ENCODE measurements at places on chromosomes 2 and 18.

GRCh38 chr2:166449439-166449838 lies 44.6 kb downstream of the SCN7A start:
- DNase-seq = no peak

DNA sequence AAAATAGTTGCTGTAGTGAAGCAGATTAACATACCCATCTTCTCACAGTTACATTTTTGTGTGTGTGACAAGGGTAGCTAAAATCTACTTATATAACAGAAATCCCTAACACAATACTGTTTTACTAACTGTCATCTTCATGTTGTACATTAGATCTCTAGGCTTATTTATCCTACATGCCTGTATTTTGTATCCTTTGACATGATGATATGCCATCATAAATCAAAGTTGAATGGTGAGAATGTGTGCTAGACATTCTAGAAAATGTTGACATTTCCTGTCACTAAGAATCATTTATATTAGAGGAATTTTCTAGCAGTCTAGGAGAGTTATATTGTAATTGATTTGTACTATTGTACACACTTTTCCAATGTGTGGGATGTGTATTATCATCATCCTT lies 21.5 kb upstream of the CALCRL start:
- DNase-seq = no peak

DNA sequence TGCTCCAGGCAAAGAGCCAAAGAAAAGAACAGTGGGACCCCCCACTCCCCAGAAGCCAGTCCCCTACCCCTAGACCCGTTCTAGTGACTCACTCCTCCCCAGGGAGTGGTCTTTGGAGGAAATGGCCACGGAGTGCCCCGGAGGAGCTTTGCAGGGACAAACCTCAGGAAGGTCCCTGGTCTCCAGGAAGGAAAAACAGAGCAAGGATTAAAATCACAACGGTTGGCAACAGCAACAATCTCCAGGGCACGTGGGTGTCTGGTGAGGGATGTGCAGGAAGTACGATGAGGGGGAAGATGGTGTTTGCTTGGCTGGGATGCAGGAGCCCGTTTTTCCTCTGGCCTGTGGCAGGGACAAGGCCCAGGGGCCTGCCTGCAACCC lies 135.0 kb downstream of the SMAD2 start:
- no peak for DNase-seq

DNA sequence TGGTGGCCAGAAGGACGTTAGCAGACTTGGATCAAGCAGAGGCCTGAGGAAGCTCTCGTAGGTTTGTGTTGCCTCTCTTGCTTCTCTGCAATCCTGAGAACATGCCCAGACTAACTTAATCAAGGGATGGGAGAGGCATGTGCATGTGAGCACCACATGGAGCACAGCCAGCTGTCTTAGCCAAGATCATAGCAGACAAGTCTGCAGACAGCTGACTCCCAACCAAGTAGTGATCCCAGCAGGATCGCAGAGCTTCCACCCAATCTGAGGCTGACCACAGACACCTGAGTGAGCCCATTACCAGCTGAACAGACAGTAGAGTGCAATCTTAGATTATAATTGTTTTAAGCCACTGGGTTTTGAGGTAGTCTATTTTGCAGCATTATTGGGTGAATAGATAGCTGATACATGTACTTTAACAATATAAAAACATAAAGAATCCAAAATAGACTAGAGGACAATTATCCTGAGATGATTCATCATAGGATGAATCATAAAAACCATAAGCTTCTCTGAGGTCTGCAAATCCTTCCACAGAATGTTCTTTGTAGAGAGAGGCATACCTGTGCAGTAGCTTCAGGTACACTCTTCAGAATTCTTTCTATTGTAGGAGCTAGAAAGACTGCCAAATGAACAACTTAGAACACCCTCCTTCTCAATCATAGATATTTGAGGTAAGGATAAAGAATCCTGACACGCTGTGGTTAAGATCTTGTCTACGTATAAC lies 25.2 kb upstream of the FAM110C start:
- DNase-seq = no peak

DNA sequence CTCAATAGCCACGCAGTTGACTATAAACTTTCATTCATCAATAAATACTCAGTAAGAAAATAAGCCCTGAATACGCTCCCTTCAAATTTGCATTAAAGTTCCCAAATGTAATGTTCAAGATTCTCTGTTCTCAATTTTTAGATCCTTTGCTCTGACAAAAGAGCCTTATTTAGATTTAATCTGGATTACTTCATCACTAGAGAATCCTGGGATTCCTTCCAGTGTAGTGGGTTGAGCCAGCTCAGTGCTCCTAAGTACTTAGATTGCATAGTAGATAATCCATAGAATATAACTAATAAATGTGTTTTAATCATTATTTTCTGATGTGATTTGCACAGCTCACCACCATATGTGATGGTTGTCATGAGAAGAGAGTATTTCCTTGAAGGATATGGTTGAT lies 1286.2 kb downstream of the SUCLG1 start:
- no peak for DNase-seq

DNA sequence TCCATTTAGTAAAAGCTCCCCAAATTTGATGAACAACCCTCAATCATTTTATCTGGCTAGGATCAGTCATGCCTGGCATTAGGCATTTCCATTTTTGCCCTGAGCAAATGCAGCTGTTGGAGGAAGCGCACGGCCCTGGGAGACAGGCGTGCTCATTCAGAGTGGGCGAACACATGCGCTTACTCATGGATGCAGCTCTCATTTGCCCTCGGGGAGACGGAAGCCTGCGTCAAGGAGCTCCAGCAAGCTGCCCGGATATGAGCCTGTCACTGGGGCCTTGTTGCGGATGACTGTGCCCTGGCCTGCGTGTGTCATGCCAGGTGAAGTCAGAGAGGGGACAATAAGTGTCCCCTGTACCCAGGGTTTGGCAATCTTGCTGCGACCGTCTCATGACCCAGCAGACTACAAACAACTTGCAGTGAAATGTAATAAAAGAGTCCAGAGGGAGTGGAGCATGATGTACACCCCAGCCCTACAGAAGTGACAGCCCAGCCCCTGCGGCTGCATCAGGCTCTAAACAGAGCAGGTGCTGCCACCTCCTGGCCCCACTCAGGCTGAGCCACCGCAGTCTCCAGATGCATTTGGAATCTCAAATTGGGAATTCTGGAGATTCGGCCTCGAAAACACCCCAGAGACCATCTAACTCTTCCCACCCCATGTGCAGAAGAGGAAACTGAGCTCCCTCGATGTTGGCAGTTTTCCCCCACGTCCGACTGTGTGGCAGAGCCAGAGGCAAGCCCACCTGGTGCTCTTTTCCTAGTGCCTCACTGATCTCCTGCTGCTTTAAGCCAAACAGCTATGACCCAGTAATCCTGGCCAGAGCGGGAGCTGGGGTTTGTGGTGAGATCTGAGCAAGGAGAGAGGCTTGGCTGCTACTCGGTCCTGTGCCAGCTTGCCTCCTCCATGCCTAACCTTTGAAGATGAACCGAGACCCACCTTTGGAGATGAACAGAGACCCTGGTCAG lies 105.0 kb upstream of the ALK start:
- DNase-seq = peak; percentile 24

DNA sequence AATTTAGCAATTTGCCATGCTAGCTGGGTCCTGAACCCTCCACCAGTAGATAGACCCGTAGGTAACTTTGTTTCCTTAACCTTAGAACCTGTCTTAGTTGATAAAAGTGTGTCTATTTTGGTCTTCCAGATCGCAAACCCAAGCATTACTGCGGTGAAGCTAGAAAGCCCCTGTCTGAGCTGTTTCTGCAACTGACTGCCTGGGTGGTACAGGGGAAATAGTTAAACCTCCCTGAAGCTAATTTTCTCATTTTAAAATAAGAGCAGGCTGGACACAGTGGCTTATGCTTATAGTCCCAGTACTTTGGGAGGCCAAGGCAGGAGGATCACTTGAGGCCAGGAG lies 101.7 kb upstream of the MSH2 start:
- DNase-seq = no peak

- no peak for DNase-seq
These were observed 14.8 kb downstream of the LPIN1 start for GRCh38 chr2:11761259-11761658.

- DNase-seq = no peak
These were observed 34.8 kb downstream of the ATOH8 start for GRCh38 chr2:85788603-85789002.

DNA sequence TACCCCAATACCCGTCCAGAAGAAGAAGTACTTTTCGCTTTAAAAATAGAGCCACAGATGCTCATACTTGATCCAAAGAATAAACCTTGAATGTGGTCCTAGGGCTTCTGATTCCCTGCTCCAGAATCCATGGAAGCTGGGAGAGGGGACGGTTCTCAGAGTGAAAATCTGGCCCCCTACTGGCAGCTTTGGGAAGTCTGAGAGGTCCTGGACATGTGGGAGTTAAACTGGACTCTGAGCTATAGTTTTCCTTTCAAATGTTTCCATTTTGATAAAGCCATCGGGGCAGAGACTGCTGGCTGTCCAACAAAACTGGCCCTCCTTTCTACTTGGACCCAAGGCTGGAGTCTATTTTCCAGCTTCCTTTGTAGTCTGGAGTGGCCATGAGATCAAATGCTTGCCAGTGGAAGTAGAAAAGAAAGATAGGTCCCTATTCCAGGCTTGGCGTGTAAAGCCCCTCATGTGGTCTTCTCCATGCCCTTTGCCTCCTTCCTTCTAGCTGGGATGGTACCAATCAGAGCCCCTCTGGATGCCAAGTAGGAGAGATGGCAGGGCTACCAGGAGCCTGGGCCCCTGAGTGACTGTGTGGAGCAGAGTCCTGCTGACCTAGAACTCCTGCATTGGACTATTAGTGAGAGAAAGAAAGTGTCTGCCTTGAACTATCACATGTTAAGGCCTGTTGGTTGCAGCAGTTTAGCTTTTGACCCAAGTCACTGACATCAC lies 37.7 kb upstream of the TBC1D8 start:
- DNase-seq = no peak

DNA sequence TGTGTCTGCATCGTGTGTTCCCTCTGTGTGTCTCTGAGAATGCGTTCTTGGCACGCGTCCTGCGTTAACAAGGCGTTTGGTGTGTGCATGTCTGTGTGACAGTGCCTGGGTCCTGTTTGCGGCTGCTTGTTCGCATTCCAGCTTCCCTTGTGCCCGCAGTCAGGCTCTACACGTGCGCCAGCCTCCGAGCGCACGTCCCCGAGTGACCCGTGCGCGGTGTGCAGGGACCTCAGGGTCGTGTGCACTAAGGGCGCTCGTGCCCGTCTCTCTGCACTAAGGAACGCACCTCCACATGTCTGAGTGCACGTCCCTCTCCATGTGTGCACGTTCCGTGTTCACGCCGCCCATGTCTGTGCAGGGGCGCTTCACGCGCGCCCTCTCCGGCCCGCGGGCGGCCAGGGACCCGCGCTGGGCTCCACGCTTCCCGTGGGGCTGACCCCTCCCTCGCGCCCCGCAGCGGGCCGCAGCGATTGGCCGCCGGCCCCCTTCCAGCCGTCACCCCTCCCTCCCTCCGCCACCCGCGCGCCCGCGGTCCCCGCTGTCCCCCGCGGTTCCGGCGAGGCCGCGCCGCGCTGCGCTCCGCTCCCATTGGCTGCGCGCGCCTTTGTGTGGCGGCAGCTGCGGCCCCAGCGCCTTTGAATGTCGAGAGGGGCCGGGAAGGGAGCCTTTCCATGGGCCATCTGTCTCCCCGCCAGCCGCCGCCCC lies 229.4 kb downstream of the HAUS1 start:
- no peak for DNase-seq

- no peak for DNase-seq
These were observed 3.0 kb downstream of the GPR55 start for GRCh38 chr2:230921806-230922595.

GRCh38 chr2:241818229-241818942 lies 9.4 kb downstream of the NEU4 start:
- no peak for DNase-seq

DNA sequence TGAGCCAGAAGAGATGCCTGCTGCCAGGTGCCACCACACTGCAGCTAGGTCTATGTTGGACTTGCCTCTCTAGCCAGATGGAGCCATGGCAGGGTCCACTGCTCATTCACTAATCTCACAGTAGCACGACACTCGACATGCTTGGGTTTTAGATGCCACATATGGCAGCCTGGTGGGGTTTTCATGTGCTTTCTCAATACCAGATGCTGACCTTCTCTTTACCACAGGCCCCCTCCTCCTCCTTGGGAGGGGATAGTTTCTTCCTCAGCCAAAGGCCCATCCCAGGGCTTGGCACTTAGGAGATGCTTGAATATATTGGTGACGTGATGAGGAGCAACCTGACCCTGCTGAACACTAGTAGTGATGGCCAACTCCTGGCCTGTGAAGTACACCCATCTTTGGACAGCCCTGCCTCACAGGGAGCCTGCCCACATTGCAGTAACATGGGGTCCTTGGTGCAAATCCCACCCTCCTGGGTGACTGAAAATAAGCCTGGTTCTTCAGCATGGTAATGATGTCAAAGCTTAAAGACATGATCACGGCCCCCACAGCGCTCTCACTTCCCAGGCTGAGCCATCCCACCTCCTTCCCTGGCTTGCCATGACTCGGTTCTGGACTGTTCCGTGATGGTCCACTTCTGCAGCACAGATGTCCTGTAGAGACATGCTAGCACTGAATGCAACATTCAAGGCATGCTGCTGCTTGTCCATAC lies 227.5 kb downstream of the SH3RF3 start:
- no peak for DNase-seq

DNA sequence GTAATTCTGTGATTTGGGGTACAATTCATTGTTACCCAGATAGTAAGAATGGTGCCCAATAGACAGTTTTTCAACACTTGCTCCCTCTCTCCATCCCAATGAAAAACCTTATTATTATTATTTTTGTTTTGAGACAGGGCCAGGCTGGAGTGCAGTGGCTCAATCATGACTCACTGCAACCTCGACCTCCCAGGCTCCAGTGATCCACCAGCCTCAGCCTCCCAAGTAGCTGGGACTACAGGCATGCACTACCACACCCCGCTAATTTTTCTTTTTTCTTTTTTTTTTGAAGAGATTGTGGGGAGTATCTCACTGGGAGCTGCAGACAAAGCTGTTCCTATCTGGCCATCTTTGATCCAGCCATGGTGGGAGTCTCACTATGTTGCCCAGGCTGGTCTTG lies 7.2 kb downstream of the TGFA start:
- DNase-seq = no peak

GRCh38 chr2:162126527-162126926 lies 25.5 kb downstream of the GCG start:
- DNase-seq = no peak
